Activated T-cell treated with anti-CD3 and anti-CD28 coated beads, Interleukin-2, amount 50 U/mL, for 48 hours (primary cell): ENCODE measurements at places on chromosomes 4 and X.

GRCh38 chr4:183202523-183202922 is 103.5 kb downstream of the WWC2 start:
- DNase-seq: no peak

- DNase-seq: no peak
These were observed 230.9 kb upstream of the FAT1 start for GRCh38 chr4:186954509-186954908.

DNA sequence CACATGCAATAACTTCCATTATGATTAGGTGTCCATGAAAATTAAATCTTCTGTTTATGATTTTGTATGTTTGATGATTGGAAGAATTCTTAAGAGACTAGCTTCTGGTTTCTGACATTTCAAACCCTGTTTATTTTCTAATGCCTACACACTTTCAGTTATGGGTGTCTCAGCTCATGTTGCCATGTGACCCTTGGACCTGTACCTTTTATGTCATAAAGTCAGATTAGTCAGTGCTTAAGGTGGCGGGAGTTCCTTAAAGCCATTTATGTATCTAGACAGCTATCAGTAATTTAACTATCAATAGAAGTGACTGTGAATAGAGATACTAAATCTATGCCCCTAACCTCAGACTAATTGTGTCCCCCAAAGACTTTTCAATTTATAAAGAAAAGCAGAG is 155.6 kb downstream of the GBA3 start:
- DNase-seq: no peak

GRCh38 chrX:85379174-85379907 is at the start of gene POF1B:
Gene POF1B, minus strand, starts transcription at chrX:85379665. Its CDS starts 211 bp downstream, at chrX:85379454.
- no peak for DNase-seq

GRCh38 chrX:133258481-133258880 is 40.3 kb upstream of the TFDP3 start:
- DNase-seq: no peak

DNA sequence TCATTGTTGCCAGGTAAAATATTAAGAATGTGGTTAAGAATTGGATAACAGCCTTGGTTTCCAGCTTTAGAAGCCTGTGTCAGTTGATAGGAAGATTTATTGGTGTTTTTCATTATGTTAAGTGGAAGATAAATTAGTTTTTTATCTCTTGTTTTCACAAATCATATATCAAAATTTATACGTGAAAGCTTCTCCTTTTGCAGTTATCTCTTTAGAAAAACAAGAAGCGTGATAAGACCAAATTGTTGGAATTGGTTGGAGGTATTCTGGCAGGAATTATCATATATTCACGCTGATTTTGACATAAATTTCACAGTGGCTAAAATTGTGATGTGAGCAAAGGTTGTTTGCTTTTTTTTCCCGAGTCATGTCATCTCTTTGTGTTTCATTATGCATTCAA is 90.6 kb downstream of the FRMPD4 start:
- no peak for DNase-seq

- DNase-seq: no peak
These were observed 348.3 kb downstream of the ARHGAP24 start for GRCh38 chr4:85823295-85823694.

- peak; percentile 84 for DNase-seq
These were observed 54.5 kb downstream of the RAB40A start for GRCh38 chrX:103464774-103465117.

DNA sequence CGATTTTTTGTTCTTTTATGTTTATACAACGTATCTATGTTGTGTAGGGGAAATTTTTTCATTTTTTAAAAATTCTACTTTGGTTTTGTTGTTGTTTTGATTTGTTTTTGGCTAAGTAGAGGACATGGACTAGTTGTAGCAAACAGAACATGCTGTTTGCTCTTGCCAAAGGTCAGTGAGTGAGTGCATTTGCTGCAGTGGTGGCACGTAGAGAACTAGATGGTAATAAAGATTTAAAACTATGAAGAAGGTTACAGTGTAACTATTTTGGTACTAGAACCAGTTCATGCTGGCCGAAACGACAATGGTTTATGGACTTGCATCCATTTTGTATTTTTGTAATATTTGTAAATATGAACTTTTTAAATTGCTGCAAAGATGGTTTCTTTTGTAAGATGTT is 1.9 kb upstream of the SCML1 start:
- DNase-seq: no peak

DNA sequence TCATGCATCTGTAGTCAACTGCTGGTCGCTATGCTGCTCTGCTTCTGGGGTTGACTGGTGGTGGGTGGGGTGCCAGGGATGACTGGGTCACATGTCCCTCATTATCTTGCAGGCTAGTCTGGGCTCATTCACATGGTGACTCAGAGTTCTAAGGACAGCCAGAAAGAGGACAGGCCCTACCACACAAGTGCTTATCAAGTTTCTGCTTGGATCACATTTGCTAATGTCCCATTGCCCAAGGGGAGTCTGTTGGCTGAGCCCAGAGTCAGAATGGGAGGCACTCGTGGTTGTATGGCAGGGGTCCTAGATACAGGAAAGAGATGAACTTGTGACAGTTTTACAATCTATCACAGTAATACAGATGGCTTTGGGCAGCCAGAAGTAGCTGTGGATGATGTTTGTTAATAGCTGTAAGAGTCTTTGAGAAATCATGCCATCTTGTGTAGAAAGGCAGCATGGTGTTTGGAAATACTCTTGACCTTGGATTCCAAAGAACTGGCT is 221.3 kb downstream of the GPAT3 start:
- DNase-seq: no peak

GRCh38 chr4:109303140-109303496 is 660 bp upstream of the COL25A1 start:
- DNase-seq: no peak

DNA sequence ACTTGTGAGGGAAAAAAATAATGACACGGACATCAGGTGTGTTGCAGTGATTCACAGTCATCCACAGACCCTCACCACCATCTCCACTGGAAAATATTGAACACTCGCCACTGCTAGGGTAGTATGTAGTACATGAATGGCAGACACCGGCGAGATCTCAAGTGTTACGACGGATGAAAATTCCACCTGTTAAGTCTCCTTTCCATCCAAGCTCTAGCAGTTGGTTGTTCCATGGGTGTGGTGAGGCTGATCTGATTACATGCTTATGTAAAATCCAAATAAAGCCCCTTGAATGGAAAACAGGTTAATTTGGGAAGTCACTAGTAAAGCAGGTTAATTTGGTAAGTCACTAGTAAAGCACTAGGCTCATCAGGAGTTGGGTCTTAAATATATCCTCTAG is 1.1 kb upstream of the ARMCX4 start:
- DNase-seq: no peak

DNA sequence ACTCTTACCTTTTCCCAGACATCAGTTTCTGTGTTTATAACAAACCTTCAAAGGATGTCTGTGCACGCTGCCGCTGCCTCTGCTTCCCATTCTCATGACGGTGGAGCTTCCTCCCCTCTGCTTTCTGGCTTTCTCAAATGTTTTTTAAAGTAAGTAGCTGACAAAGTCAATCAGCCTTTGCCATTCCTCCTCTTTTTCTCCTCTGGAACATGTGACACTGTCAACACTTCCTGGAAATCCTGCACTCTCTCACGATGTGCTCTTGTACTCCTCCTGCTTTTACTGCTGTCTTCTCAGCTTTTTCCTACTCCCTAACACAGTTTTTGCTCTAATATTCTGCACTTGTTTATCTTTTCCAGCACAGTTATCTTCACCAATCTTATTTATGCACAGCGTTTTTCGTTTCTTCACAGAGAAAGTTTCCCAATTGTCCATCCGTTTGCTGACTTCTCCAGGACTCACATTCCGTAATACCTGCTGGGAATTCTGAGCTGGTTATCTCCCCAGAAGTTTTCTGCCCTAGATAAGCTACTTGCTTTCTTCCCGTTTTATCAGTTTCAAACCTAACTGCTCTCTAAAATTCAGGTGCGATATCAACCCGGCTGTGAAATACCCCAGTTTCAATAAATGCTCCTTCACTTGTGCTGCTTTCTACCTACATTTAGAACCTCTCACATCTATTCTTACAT is 465.6 kb upstream of the AGA start:
- no peak for DNase-seq

DNA sequence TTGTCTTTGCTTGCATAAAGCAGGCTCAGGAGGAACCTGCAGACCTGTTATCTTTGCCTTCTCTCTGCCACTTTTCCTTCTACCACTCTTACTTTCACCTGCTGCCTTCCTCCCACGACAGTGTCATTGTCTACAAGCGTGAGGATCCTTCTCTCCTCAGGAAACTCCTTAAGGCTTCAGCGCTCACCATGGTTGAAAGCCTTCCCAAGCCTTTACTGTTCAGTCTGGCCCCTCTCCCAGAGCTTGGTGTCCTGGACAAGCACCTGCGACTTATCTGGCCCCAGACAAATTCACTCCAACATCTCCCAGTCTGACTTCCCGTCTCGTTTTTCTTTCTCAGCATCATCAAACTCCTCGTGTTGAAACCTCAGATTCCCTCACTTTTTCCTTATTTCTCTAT is 31.0 kb downstream of the CC2D2A start:
- no peak for DNase-seq

DNA sequence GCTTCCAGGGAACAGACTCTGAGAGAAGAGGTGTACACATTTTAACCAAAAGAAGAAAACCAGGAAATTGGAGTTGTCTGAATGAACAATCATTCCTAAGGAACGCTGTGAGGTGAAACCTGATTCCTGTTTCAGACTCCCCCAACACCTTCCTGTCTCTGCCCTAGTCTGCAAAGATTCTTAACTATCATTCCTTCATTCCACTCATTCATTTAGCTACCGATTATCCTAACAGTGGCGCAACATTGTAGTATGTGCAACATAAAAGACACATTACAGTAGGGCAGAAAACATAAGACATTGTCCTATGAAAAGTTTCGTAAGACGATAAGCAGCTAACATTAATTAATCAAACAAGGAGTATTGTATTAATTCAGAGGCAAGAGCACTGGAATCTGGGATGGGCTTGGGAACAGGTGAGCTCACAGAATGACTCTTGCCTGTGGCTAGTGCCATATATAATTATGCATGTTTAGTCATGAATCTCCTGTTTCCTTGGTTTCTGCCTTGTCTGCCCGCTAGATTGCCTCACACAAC is 23.8 kb upstream of the ADH7 start:
- no peak for DNase-seq

DNA sequence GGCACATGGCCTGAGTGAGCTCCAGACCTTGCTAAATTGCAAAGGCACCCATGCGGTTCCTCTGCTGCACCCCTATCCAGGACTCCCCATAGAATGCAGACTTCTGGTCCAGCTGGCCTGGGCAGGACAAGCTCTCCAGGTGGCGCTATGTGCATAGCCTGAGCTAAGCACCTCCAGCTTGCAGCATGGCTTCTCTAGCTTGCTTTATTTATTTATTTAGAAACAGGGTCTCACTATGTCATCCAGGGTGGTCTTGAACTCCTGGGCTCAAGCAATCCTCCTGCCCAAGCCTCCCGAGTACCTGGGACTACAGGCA is 5.5 kb upstream of the WFS1 start:
- DNase-seq: peak; percentile 44

DNA sequence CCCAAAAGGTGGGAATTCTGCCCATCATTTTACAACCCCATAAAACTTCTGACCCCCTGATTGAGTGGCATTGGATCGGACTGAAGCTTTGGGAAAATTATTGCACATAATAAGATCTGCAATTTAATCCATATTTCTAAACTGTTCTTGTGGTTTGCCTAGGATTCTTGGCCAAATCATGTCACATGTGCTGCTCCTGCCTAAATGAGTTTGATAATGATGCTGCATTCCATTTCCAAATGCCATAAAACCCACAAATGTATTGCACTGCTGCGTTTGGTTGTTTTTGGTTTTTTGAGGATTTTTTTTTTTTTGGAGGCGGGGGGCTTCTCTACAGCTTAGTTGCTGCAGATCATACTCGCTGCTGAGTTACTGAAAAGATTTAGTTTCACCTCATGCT is 153.6 kb downstream of the QDPR start:
- no peak for DNase-seq

DNA sequence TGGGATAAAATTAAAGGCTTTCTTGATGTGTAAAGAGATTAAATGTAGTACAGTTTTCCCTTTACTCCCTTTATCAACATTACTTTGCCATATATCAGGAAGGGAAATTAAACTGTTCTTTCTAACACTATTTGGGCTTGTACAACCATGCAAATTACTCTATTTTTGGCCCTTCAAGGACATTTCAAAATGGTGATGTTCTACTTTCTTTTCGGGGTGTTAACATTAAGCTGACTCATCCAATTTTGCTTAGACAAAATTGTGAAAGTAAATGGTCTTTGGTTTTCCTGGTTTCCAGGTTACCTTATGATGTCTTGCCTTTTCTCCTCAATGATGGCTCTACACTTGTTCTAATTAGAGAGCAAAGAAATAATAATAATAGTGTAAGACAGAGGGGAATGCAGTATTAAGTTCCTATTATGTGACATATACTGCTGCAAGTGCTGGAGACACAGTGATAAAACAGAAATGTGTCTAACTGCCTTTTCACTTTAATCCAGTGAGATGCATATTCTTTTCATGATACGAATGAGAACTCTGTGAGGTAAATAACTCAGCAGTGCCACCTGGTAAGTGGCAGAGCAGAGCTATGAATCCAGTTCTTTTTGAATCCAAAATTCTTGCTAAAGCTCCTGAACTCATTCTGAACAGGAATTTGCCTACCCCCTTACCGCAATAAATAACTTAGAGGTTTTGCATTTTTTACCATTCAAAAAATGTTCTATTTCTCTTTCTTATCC is 35.7 kb upstream of the PDE5A start:
- DNase-seq: no peak

- no peak for DNase-seq
These were observed 171.2 kb downstream of the TMA16 start for GRCh38 chr4:163665521-163666331.

DNA sequence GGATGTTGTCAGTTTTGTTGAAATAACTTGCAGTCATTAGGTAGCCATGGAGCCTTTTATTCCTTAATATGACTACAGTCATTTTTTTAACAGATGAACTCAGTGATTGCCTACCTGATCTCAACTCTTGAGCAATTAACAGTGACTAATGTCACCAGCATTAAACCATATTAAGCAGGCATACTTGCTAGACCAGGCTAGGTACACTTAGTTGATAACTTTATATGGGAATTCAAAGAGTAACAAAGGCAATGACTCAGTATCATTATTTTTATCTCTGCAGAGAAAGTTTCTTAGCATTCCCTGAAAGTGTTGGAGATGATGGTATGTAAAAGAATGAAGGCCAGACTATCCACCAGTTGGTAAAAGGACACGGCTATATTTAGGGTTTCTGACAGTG is at the start of gene C4orf54:
C4orf54 (minus strand) TSS at position 31 of the 400 bp plus-strand sequence. CDS start 3,180 bp downstream, outside the sequence.
- no peak for DNase-seq

DNA sequence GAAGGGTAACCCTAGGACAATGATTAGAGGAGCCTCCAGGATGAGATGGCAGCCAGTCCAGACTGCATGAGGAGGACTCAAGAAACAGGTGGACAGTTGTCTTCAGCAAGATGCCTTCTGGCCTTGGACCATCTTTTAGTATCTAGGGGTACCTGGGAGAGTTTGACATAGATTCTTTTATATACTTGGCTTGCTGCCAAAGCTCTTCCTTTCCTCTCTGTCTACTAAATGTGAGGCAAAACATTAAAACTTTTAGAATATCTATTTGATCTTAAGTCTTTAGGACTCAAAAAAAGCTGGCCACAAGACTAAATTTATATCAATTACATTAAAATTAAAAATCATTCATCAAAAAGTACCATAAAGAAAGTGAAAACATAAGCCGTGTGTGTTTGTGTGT is 18.6 kb upstream of the NKX3-2 start:
- no peak for DNase-seq
